ENCODE measurements at places on chromosomes 13 and 19.

- DNase-seq = no peak
Measured at GRCh38 chr19:11063434-11063833, 25.8 kb upstream of the LDLR start.

- no peak for DNase-seq
Measured at GRCh38 chr19:45245826-45246225, 619 bp upstream of the EXOC3L2 start.

- no peak for DNase-seq
Measured at GRCh38 chr13:19767966-19768365, 14.8 kb downstream of the PSPC1 start.

DNA sequence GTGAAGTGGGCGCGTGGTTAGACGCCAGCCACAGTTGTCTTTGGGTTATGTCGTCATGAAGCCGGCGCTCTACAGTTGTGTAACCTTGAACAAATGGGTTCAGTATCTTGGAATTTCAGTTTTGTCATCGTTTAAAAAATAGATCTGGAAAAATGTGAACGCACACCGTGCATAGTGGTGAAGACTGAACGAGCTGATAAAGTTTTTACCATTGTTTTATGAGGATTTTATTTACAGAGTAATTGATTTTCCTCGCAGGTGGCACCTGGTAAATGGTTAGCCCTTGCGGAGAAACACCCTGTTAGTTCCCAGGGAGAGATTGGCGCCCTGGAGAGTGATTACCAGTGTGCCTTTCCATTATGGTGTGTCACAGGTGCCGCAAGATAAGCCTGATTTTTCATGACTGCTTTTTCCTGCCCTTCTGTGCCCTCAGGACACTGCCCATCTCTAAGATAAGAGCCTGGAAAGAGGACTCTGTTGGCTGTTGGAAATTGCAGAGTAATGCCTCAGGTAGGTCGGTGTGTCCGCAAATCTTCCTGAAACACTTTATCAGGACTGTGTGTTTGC is 577 bp downstream of the ZNF181 start:
- DNase-seq = no peak

DNA sequence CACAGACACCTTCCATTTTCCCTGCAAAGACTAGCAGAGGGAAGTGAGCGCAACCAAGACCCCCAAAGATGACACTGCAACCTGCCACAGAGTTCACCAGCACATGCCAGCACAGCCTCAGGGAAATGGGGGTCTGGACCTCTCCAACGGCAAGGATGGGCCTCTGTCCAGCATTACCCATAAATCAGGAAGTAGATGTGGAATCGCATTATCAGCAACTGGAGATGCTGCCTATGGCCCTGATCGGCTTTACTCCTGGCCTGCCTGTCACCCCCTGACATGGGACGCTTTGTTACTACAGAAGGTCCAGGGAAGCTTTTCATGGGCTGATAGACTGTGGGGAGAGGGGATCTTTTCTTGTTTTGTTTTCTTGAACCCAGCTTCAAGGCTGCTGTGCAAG is 41.4 kb upstream of the POU2F2 start:
- no peak for DNase-seq

- peak; percentile 6 for DNase-seq
Measured at GRCh38 chr13:113152984-113153809, 5.3 kb upstream of the PROZ start.

DNA sequence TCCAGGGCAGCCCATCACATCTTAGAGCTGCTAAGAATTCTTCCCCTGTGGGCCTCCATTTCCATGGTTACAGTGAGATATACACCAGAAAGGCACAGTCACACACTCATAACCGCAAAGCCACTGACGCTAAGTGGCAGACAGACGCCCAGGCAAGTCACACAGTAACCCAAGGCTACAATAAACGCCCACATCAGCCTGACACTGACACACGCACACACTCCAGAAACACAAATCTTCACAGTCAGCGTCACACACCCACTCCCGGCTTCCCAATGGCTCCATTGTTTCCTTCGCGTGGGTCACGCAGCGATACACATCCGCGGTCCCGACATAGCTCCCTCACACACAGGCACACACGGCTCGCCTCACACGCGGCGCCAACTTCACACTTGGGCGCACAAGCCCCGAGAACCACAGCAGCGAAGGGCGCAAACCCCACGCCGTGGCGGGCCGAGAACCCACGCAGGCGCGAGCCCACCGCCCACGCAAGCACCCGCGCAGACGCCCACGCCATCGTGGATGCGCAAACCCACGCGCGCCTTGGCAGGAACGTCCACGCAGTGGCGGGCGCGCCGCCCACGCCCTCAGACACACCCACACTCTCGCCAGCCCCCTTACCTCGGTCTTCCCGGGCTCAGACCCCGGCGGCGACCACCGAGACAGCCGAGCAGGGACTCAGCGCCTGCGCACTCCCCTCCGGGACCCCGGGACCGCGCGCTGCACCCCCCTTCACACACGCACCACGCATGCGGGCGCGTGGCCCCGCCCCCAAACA is at the start of gene ZNF667:
Gene ZNF667 (minus strand): TSS at position 695 of the 778 bp plus-strand sequence. CDS start 14,975 bp downstream, outside the sequence.
- peak; percentile 56 for DNase-seq

DNA sequence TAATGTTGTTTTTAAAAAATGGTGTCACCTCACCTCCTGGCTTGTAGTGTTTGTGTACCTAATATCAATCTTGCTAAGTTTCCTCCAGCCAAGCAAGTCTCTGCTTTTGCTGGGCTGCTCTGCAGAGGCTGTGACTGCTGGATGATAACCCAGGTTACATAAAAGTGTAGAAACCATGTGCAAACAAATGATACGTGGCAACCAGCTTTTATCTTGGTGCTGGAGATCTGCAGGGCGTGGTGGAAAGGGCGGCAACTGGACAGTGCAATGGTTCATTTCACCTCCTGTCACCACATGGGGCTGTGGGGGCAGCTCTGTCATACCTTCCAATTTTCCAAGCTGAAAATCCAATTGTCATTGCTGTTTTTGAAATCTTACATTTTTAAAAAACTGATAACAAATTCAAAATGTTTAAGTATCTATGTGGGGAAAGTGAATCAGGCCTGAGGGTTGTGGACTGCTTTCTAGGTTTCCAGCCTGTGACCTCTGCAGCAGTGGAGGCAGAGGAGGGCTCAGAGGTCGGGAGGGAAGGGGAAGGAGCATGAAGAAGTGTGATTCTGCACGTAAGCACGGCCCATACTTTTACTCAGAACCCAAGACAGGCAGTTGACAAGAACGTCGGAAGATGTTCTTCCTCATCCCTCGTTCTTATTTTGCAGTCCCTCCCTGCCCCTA is 9.7 kb downstream of the GPR42 start:
- no peak for DNase-seq

DNA sequence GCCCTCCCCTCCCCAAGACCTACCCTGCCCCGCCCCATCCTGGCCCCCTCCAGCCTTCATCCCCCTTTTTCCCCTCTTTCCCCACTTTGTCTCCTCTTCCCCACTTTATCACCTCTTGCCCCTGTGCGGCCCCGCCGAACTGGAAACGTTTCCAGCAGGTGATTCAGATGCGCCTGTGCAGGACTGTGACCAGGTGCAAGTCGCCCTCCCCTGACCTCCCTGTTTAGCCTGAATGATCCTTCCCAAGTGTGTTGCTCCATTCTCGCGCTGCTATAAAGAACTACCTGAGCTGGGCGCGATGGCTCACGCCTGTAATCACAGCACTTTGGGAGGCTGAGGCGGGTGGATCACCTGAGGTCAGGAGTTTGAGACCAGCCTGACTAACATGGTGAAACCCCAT is 25.9 kb downstream of the ZNF791 start:
- DNase-seq = no peak

DNA sequence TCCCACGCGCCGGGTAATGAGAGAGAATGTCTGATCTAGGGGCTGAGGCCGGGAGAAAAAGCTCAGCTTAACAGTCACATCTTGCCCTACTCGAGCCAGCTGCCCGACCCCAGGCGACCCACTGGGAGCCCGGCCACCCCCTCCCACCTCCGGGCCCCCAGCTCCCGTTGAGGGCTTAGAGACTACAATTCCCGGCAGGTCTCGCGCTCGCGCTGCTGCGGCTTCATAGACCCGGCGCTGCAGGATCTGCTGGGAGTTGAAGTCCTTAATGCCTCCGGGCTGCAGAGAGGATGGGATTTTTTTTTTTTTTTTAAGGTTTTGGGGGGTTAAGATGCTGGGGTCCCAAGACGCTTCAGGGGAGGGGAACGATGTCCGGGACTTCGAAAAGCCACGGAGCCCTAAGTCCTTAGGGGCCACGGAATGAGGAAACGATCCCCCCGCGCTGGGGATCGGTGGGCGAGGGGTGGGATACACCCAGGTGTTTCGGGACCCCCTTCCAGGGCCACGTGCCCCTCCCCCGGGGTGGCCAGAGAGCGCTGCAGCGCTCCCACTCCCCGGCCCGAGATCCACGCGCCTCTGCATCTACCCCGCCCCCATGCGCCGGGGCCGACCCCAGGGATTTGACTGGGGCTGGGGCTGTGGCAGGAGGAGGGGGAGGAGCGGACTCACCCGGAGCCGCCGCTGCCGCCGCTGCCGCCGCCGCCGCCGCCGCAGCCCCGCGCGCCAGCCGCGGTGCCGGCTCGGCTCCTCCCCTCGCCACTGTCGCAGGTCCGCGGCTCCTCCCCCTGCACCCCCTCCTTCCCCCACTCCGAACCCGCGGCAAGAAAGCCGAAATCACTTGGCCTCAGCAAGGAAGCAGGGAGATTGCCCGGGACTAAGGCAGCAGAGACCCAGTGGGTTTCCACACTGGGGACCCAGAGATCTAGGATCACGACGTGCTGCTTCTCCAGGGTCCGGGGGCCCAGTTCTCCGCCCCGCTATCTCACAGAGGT is at the start of gene SYT3:
Gene SYT3 (minus strand): TSS at position 761 of the 992 bp plus-strand sequence. CDS start 2,470 bp downstream, outside the sequence.
- DNase-seq = no peak

GRCh38 chr13:20703780-20704458 is 420 bp downstream of the IL17D start:
- DNase-seq = peak; percentile 42

- DNase-seq = no peak
Measured at GRCh38 chr13:100297413-100297812, 208.5 kb downstream of the PCCA start.

DNA sequence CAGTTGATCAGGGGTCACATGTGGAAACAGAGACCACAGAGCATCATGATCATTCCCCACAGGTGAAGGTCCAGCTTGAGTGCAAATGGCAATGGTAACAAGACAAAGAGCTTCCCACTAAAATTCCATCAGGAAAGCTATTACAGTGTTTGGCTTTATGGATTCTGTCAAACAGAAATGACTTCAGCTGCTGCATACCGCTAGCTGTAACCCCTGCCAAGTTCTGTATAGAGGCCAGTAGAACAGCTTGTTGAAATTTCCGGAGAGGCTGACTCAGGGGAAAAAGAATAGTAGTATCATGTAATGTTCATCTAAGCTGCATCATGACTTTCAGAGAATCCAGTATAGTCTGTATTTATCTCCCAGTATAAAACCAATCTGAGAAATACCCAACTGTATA is 1704.7 kb downstream of the SLITRK5 start:
- DNase-seq = peak; percentile 68

GRCh38 chr19:14840206-14840605 is 5.2 kb upstream of the OR7A5 start:
- DNase-seq = no peak

- DNase-seq = no peak
Measured at GRCh38 chr19:35115177-35115951, at the start of gene FXYD3. FXYD3 (plus strand) TSS chr19:35115823; CDS start chr19:35119377, 3,554 bp downstream.

- DNase-seq = no peak
Measured at GRCh38 chr13:100728201-100728600, 53.6 kb upstream of the TMTC4 start.

- DNase-seq = no peak
Measured at GRCh38 chr19:2289714-2290435, 7.9 kb upstream of the PEAK3 start.

DNA sequence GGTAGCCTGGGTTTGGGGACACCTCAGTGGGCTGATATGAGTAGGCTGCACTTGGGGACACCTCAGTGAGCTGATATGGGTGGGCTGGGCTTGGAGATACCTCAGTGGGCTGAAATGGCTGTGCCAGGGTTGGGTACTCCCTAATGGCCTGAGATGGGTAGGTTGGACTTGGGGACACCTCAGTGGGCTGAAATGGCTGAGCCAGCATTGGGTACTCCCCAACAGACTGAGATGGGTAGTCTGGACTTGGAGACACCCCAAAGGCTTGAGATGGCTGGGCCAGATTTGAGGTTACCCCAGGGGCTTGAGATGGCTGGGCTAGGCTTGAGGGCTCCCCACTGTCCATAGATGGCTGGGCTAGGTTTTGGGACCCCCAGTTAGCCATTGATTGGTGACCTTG is 12.1 kb downstream of the IQCN start:
- no peak for DNase-seq

- no peak for DNase-seq
Measured at GRCh38 chr19:17235300-17235970, 9.4 kb downstream of the OCEL1 start.

DNA sequence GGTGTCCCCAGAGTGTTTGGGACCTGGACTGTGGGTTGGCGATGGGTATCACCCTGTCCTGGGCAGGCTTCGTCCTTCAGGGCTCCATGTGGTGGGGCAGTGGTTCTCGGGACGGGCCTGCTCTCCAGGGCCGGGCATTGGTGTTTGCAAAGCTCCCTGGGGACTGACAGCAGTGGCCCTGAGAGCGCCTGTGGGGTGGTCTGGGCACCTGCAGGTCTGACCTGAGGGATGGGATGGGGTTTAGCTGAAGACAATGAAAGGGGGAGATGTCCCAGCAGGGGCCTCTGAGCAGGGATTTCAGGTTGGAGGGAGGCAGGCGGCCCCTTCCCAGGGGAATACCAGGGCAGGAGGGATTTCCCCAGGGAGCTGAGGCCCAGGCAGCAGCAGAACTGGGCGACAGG is 68.3 kb upstream of the MCF2L start:
- DNase-seq = no peak

GRCh38 chr13:25882466-25883357 is 169.1 kb downstream of the SHISA2 start:
- no peak for DNase-seq

- peak; percentile 66 for DNase-seq
Measured at GRCh38 chr13:46295491-46296114, 83.9 kb downstream of the LRRC63 start.

GRCh38 chr19:56079609-56080008 is 41.5 kb downstream of the ZNF787 start:
- no peak for DNase-seq

GRCh38 chr13:82879921-82880320 is 1002.4 kb downstream of the SLITRK1 start:
- no peak for DNase-seq

DNA sequence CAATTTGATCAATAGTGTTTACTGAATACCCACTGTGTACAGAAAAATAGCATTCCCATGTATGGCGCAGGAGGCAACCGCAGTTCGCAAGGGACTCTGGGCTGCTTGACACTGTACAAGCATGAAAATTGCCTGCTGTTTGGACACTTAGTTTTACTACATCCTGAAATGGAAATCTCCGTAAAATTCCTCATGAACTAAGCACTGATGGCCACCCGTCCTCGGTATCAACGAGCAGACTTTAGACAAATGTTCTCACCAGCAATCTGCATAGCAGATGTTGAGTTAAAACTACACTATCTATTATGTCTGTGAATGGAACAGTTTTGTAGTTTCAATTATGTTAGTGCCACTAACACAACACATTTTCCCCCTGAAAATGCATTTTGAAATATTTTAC is 294.7 kb downstream of the DCLK1 start:
- no peak for DNase-seq

DNA sequence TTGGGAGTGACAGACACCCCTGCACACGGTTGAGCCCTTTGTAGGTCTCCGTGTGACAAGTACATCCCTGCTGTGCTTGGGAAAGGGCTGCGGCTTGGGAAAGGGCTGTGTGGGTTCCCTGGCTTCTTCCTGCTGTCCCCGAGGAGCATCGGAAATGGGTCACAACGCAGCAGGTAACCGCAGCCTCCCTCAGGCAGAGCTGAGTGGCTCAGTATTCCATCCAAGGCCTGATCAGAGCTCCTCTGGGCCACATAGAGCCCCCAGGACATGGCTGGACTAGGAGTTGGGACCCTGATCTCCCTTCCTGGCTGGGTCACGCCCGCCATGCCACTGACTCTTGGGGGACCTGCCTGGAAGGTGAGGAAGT is 16.3 kb downstream of the TECR start:
- no peak for DNase-seq
